ENCODE measurements at places on chromosomes 3 and 15.

DNA sequence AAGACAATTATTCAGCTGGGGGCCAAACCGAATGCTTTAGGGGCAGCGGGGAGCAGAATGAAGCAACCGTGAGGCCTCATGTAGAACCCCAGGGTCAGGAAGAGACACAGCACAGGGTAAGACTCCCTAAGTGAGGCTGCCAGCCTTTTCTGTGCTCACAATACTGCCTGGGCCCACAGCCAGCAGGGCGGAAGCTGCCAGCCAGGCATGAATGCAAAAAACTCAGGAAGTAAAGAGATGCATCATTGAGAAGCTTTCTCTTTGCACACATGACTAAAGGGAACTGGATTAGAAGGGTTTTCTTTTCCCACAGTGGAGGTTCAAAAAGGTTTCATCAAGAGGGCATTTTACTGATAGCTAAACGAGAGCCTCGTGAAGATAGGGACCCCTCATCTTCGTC, 33.3 kb downstream of the CA12 start:
- DNase-seq, result no peak

GRCh38 chr3:121793078-121793477, 41.8 kb downstream of the IQCB1 start:
- DNase-seq, result no peak

DNA sequence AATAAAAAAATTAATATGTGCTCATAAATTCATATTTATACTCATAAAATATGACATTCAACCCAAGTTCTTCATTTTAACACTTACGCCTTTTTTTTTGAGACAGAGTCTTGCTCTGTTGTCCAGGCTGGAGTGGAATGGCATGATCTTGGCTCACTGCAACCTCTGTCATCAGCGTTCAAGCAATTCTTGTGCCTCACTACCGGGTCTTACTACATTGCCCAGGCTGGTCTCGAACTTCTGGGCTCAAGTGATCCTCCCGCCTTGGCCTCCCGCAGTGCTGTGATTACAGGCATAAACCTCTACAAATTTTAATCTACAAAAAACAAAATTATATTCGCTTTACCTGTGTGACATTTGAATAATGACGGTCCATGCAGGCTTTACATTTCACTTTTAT, 74.1 kb upstream of the SNRPN start:
- no peak for DNase-seq

DNA sequence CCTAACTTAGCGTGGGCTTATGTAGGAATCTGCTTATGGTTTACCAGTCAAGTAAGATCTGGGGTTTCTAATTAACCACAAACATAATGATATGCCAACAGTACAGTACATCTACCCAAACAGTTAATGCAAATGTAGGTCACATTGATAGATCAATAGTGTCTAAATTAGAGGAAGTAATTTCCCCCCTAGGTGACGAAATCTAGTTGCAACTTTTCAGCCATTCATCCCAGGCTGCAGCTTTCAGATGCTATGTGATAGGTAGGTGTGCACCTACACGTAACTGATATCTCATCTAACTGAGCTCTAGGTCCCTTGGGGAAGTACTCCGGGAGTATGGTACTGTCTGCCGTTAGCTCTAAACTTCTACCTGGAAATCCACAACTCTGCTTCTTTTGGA, 57.2 kb downstream of the CRTC3 start:
- DNase-seq, result no peak

- DNase-seq, result no peak
Observed at GRCh38 chr3:11230832-11231231, 41.4 kb upstream of the ATG7 start.
